ENCODE measurements at places on chromosomes 3 and 15.

DNA sequence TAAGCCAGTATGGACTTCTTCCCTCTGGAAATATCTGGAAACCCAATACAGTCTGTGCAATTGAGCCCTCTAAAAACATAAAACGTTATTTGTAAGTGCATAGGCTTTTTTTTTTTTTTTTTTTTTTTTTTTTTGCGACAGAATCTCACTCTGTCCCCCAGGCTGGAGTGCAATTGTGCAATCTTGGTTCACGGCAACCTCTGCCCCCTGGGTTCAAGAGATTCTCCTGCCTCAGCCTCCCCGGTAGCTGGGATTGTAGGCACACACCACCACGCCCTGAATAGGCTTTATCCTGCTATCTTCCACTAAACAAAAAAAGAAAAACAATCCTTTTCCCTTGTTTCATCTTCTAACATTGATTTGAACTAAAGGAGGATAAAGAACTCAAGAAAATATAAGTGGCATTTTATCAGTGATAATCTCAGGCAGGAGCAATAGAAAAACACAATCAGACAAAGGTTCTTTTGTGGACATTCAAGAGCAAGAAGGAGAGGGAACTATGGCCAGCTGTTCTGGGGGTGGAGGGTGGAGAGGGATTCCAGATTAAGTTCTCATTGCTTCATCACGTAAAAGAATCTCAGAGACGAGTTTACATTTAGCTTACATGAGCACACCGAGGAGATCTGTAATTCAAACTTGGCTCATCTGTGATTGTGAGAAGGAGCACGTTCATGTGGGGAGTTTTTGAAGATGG lies 68.6 kb downstream of the ITGB5 start:
- peak; percentile 78 for DNase-seq

GRCh38 chr15:42059661-42060476 lies 34.5 kb downstream of the PLA2G4D start:
- DNase-seq, result no peak

GRCh38 chr3:71360180-71360579 lies 223.3 kb downstream of the FOXP1 start:
- DNase-seq, result no peak

- DNase-seq, result no peak
Observed at GRCh38 chr3:196093317-196094111, 11.6 kb upstream of the TFRC start.

GRCh38 chr3:37450561-37450960 lies 276.2 kb upstream of the LRRFIP2 start:
- DNase-seq, result no peak

DNA sequence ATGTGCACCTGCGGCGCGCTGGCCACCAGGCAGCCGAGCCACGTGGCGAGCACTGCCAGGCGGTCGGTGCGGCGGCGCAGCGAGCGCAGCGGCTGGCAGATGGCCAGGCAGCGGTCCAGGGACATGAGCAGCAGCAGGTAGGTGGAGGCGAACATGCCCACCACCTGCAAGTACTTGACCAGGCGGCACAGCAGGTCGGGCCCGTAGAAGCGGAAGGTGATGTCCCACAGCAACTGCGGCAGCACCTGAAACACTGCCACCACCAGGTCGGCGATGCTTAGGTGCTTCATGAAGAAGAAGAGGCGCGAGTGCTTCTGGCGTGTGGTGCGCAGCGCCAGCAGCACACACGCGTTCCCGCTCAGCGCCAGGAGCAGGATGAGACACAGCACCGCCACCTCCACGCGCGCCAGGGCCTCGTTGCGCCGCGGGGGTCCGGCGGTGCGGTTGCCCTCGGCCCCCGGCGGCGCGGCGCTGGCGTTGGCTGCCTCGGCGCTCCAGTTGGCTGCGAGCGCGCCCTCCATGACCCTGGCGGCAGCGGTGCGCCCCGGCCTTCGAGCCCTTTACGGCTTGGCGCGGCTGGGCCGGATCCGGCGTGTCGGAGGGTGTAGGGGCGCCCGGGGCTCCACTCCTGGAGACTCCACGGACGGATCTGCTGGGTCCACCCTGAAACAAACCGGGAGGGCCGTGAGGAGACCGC lies 1.6 kb downstream of the OXTR start:
- no peak for DNase-seq
